ENCODE measurements at places on chromosomes 5 and 9.

DNA sequence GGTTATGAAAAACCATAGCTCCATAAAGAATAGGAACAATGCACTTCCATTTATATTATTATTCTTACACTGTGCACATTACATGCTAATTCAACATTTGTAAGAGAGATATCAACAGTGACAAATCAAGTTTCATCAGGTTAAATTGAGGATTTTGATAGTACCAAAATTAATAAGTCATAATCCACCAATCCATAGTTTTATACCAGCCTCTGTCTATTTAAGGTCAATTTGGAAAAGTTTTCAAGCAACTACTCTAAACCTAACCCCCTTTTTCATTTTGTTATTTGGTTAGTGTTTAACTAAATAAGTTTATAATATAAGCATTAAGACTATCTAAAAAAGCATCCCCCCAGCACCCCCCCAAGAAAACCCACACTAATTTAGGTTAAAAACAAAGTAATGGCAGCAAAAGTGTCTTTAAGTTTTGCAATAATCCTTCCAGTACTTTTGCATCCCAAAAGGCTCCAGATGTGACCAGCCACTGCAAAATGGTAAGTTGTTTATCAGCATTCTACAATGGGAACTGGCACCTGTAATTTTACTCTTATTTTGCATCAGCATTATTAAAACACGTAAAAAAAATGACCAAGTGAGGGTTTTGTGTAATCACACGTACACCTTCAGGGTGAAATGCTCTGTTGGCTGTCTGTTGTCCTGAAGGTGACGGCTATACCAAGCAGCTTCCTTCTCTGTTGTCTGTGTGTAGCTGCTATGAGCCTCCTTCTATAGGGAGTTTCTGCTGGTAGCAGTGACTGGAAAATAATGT, 36.8 kb upstream of the SSBP2 start:
- no peak for DNase-seq

- no peak for DNase-seq
Measured at GRCh38 chr5:145980718-145981117, 44.3 kb downstream of the SH3RF2 start.

GRCh38 chr5:62386824-62387223, 16.9 kb downstream of the DIMT1 start:
- no peak for DNase-seq

GRCh38 chr5:146426853-146427618, 20.1 kb upstream of the TCERG1 start:
- DNase-seq: no peak

- no peak for DNase-seq
Measured at GRCh38 chr9:130698514-130698913, 4.9 kb downstream of the EXOSC2 start.

GRCh38 chr5:173303878-173304590, 24.2 kb downstream of the STC2 start:
- no peak for DNase-seq

GRCh38 chr5:36870399-36871040, 6.0 kb upstream of the NIPBL start:
- no peak for DNase-seq

DNA sequence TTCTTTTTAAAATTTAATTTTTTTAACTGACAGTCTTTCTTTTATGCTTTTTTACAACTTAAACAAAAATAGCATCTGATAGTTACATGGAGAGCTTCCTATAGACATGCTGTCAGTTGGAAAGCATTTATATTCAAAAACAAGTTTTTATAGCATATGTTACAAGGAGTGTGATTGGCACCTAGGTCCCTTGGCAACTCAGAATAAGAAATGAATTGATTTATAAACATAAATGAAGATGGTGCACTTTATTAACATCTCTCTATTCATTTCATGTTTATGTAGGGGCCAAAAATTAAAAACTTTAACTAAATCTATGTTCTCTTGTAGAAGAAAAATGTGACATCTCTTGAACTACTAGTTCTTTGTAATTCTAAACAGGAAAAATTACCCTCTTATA, 153.2 kb downstream of the XRCC4 start:
- DNase-seq: no peak

GRCh38 chr9:37036776-37037502, 2.9 kb upstream of the PAX5 start:
- no peak for DNase-seq

DNA sequence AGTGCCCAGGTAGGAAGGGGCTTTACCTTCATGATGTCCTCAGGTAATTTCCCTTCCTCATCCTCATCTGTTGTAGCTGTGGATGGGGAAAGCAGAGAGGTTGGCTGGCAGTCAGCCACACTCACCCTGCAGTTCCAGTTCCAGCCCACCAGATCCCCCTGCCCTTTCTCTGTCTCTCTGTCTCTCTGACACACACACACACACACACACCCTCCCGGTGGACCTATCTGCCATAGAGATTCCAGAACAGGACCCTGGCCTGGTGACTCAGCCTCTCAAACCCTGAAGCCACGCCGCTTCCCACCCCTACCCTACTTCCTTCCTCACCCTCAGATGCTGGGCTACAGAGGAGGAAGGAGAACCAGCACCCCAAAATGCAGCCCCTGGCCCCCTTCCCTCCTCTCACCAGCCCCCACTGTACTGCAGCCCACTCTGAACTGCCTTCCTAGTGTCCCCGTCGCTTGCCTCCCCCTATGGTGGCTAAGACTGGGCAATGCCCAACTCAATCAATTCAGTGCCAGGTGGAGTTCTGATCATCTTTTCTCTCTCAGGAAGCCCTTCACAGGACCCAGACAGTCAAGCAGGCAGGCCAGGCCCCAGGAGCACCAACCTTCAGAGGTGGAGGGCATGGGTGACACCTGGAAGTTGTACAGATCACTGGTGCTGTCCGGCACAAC, 4.8 kb downstream of the IRF1 start:
- DNase-seq: no peak

DNA sequence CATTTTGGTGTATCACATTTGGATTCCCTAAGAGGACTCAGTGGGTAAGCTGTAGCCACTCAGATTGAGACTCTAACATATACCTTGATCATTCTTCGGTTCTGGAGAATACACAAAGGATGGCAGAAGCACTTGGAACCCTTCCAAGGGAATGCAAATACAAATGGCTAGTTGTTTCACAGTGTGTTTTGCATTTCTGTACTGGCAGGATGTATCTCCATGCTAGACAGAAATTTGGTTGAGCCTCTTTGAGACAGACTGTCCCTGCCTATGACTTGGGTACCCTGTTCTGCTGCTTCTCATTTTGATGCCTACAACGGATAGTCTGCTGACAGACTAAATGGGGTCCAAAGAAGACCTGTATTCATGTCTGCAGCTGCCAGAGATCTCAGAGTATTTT, 273.5 kb downstream of the TMEM38B start:
- DNase-seq: no peak

DNA sequence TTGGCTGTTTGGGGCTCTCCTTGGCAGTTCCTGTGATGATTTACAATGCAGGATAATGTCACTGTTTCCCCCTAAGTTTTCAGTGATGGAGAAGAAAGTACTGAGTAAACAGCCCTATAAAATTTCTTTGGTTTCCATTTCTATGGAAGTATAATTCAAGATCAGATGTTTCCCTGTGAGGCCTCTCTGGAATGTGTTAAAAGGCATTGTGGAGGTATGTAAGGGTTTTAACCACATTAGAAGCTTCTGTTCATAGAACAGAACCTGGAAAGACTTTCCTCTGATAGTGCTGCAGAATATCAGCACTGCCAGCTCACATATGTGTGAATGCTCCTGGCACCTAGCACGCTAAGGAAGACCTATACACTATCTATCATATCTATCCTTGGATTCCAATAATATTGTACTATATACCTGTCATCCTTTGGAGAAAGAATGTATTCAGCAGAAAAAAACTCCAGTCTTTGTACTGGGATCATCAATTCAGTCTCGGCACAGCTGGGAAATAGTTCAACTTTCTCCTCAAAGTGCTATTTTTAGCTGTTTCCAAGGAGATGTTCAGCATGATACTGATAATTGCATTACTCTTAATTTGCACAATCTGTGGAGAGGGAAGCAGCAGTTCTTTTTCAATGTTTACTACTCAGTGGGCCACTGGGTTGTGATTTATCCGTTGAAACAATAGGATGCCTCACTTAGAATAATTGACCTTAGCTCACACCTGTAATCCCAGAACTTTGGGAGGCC, 21.9 kb downstream of the TTC1 start:
- no peak for DNase-seq

DNA sequence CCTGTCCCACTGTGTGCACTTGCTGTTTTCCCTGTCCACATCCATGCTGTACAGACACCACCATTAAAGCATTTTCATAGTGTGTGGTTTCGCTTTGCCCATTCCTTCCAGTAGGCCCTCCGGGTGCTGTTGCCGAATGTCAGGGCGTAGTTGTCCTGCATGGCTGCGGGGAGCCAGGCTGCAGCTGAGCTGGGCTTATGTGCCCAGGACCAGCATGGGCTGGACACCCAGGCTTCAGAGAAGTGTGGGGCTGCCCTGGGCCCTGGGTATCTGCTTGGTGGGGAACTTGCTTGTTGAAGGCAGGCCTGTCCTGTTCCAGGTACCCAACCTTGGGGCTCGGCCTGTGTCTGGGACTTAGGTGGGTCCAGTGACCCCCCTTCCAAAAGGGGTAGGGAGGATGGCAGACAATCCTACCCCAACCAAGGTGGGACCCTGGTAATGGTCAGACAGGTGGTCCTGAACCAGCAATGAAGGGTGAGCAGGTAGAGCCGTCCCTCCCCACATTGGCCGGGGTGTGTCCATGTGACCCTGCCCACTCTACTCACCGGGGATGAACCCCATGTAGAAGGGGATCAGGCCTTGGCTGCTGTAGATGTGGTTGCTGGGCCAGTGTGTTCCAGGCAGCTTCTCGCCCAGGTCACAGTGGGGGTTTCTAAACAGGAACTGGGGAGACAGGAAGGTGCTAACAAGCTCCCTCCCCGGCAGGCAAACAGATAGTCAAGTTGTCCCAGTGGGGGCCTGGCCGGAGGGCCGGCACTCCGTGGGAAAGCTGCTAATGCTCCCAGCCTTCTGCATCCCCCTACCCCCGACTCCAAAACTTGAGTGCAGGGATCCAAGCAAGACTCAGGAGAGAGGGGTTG, 2.8 kb downstream of the TUBB4B start:
- no peak for DNase-seq

DNA sequence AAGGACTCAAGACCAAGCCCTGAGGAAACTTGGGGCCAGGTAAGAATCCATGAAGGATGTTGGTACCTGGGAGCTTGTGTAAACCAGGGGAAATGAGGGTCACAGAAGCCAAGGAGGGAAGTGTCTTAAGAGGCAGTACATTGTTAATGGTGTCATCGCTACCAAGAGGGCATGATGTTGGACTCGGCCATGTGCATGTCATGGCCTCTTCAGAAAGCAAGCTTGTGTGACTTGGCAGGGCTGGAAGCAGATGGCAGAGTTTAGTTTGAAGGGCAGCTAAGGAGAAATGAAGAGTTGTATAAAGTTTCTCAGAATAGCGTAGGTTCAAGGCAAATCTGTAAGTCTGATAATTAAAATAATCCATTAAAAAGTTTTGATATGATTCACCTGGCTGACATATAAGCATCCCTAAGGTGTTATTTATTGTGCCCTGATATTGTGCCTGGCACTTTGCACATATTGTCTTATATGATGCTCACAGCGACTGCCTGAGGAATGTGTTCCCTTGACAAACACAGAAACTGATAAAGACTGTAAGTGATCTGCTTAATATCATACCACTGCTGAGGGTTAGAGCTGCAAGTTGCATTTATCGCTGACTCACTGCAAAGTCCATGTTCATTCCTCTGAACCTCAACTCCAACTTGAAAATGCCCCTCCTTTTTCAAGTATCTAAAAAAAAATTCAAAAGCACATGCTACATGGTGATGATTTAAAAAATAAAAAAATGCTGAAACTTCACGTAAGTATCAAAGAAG, 81.3 kb upstream of the PTPN3 start:
- DNase-seq: no peak

DNA sequence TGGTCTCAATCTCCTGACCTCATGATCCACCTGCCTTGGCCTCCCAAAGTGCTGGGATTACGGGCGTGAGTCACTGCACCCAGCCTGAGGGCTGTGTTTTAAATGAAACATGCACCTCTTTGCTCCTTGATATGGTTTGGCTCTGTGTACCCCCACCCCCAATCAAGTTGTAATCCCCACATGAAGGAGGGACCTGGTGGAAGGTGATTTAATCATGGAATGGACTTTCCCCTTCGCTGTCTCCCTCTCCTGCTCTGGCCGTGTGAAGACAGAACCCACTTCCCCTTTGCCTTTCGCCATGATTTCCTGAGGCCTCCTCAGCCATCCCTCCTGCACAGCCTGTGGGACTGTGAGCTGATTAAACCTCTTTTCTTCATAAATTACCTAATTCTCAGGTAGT, 12.5 kb upstream of the NOTCH1 start:
- no peak for DNase-seq

DNA sequence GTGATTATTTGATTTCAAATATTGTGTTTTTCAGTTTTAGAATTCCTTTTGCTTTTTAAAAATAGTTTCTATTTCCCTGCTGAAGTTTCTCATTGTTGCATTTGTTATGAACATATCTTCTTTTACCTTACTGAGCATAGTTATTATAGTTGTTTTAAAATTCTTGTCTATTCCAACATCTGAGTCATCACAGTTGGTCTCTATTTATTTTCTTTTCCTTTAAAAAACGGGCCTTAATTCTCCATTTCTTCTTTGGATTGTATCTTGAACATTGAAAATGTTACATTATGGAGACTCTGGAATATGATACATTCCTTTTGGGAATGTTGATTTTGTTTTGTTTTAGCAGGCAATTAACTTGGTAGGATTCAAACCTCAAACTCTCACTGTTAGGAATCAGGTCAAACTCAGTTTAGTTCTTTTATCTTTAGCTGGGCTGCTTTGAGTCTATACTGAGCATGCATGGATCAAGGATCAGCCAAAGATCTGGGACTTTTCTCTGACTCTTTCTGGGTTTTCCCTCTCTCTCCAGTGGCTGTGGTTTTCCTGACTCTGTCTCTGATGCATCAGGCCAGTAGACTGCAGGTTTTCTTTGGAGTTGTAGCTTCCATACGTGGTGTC, 70.3 kb downstream of the TEK start:
- no peak for DNase-seq

DNA sequence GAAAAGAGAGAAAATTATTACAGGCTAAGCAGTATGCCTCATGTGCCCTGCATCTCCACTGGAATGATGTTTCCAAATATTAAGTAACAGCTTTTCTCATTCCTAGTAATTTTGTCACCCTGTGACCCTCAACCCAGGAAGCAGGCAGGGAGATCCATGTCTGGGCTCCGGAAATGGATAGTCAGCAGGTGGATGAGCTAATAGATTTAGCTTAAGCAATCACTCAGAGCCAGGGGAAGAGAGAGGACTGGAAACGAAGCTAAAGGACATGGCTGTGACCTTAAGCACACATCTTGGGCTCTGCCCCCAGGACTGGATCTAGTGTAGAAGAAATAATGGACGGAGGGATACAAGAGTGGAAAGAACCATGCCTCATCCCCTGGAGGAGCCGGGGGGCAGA, 89.5 kb downstream of the ARSB start:
- DNase-seq: no peak

GRCh38 chr5:173454736-173455598, 126.8 kb upstream of the STC2 start:
- DNase-seq: no peak

Measured in stimulated activated CD4-positive, alpha-beta T cell treated with anti-CD3 and anti-CD28 coated beads, TNF-alpha, amount 100 ng/mL, for 48 hours (primary cell).